Mesothelial cell of epicardium (in vitro differentiated cells): ENCODE measurements at places on chromosomes 1 and 21. TPM values are rescaled to one million over a fixed set of nuclear protein-coding genes. Genes with fewer than 3 reads are reported as not detected.

DNA sequence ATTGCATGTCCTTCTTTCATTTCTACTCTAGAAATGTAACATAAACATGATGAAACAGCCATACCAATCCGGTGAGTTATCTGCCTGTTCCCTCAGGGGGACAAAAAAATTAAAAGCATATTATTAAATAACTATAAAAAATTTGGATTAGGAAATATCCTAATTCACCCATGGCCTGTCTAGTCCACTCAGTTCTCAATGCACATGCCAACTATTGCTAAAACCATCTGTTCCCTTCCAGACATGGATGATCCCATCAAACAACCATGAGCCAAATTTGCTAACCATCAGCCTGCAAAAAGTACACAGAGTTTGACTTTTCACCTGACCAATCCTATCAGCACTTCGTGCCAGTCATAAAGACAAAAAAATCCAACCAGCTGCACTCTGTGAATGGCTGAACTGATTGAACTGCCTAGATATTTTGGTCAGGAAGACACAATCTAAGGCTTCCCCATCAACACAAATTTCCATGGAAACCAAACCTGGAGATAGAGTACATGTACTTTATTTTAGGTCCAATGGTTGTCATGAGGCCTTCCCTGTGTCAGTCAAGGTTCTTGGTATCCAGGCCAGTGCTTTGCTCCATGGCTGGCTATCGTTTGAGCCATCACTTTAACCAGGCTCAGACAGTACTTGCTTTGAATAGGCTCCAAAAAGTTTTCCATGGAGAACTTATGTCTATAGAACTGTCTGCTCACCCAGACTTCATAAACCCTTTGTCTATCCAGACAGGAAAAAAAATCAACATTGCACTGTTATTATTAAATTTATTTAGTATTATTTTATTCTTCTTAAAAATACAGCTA lies 570.8 kb downstream of the LTN1 start:
- DNase-seq: no peak

GRCh38 chr1:220157738-220158137 lies 63.8 kb downstream of the IARS2 start:
- no peak for DNase-seq

GRCh38 chr1:63713627-63714481 lies 60.0 kb upstream of the ROR1 start:
- no peak for DNase-seq

GRCh38 chr1:182259968-182260367 lies 131.6 kb downstream of the GLUL start:
- DNase-seq: no peak

DNA sequence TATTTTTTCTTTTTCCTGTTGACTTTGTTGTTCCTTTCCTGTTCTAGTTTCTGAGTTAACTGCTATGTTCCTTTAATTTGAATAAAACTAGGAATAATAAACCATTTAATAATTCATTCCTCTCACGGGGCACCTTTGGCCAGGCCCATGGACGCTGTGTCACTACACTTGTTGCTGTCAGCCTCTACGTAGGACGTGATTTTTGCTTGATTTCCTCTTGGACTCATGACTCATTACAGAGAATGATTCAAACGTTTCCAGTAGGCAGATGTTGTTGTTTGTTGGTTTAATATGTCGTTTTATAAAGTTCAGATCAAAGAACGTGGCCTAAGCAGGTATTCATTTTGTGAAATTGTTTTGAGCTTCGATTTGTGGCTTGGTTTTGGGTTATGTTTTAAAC lies 9.1 kb upstream of the SLC19A1 start:
- DNase-seq: peak; percentile 1

- DNase-seq: no peak
Measured at GRCh38 chr21:37072274-37072987, 440 bp downstream of the PIGP start.

DNA sequence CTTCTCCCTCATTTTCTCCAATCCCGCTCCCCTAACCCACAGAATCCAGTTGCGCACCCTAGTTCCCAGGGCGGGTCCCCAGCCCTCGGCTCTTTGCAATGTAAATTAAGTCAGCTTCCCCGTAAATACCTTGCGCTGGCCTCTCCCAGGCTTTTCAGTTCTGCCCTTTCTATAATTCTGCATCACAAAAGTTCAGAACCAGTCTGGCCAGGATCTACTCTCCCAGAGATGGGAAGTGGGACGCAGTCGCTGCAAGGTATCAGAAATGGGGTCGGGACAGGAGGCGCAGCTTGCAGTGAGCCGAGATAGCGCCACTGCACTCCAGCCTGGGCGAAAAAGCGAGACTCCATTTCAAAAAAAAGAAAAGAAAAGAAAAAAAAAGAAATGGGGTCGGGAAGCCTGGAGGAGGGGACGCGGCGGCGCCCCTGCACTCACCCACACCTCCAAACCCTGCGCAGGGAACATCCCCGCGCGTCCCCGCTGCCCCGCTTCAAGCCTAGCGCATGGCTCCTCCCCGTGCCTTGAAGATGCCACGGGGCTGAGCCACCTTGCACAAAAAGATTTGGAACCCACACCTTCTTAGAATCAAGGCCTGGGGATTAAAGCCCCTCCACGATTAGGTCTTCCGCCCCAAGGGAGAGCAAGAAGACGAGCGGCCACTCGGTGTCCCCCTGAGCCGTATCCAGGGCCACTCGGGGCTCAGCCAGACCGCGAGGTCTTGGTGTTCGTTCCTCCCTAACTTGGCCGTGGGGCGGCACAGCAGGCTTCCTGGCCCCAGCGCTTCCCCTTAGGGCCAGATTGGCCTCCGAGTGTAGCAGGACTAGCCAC lies 27.2 kb upstream of the ITLN2 start:
- no peak for DNase-seq

- no peak for DNase-seq
Measured at GRCh38 chr1:43143441-43143888, 28.6 kb downstream of the EBNA1BP2 start.

- DNase-seq: no peak
Measured at GRCh38 chr1:181656491-181656890, 173.2 kb downstream of the CACNA1E start.

GRCh38 chr1:45723248-45723930 lies 27.1 kb downstream of the IPP start:
- DNase-seq: no peak

DNA sequence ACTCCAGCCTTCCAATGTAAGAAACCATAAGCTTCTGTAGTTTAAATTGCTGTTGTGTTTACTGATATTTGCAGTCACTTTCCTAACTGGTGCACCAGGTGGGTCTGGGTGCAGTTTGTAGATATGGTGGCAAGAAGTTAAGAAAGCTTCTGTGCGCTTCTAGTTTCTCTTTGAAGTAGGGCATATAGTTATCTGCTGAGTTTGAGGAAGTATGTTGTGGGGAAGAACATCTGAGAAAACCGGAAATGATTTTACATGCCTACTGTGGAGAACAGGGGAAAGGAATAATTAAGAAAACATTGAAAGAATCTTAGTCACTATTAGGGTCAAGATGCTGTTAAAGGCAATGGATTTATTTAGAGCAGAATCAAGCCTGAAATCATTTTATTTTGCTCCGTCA lies 14.9 kb upstream of the SLC44A5 start:
- DNase-seq: no peak

DNA sequence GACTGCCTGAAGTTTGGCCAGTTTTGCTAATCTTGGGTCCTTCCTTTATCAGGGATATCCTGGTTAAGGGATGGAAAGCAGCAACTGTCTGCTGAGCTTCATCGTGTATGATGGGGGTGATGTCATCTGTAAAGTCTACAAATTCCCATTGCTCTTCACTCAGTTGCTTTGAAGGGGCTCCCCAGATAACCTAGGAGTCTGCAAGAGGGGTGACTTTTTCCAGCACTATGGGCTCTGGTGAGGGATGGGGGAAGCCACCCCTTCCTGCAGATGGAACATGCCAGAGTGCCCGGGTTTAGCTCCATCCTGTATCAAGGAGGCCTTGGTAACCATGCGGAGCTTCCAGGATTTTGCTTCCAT lies 28.4 kb downstream of the EDARADD start:
- no peak for DNase-seq

DNA sequence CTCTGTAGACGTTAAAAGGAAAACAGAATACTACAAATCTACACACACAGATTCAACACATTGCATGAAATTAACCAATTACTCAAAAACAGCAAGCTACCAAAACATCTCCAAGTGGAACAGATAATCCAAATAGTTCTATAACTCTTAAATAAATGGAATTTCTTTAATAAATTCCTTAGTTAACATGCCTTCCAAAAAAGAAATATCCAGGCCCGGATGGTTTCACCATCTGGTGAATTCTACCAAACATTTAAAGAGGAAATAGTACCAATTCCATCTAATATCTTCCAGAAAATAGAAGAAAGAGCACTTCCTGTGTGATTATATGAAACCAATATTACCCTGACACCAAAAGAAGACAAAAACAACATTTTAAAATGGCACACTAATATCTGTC lies 52.8 kb upstream of the COL6A2 start:
- DNase-seq: no peak

- no peak for DNase-seq
Measured at GRCh38 chr1:1099506-1100183, 16.2 kb downstream of the C1orf159 start.

DNA sequence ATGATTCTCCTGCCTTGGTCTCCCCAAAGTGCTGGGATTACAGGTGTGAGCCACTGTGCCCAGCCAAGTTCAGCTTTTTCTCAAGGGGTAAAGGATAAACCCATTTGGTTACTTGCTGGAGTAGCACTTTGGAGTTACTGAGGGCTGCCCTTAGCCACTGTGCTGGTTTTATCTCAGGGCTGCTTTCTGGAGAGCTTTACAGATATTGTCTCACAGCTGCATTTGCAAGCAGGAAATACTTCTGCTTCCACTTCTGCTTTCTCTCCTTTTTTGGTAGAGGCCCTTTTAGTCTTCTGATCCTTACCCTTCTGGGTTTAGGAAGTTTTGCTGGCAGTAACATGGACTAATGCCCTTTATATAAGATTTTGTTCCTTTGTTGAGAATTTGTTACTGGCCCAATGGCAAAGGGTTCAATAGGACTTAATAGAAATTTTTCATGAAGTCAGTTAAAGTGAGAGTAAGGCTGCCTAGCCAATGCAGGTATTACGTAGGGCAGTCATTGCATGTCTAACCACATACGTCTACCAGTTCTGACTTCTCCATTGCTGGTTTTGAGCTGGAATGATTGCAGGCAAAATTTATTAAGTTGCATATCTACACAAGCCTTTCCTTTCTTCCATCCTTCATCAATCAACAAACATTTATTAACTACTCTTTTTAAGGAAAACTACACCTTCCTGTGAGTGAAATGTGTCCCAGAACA lies 24.4 kb downstream of the CAP1 start:
- no peak for DNase-seq

DNA sequence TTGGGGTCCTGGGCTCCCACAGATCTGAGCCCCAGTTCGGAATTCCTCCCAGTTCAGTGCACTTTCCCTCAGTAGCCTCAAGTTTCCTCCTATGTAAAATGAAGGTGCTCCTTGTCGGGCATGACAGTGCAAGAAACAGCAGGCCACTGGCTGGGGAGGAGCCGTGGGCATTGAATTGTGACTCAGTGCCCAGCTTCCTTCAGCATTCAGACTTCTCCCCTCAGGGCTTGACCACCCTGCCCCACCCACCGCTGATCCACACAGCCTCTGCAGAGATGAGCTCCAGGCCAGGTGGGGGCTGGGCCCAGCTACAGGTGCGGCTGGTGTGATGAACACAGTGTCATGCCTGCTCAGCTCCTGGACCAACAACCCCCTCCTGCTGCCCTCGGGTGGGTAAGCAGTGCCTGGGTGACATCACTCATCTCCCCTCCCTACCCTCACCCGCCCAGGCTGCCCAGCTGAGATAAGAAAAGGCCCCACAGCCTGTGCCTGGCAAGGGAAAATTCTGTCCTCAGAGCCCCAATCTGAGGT lies 4.9 kb downstream of the MOB3C start:
- no peak for DNase-seq

GRCh38 chr1:172537827-172538391 lies 5.0 kb downstream of the SUCO start:
- no peak for DNase-seq

DNA sequence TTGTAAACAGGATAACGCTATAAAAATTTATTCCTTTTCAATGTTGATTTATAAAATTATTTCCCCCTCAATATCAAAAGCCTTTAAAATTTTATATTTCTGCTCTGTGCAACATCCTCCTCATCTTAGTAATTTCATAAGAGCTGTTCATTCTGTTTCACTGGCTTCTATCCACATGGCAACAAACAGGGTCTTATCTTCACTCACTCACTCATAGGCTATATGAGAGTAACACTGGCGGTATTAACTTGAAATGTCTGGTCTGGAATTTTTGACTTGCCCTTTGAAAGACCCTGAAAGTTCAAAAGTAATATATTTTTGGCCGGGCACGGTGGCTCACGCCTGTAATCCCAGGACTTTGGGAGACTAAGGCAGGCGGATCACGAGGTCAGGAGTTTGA lies 77.4 kb upstream of the KRTAP11-1 start:
- no peak for DNase-seq

- no peak for DNase-seq
Measured at GRCh38 chr1:155960081-155960745, 18.1 kb downstream of the ARHGEF2 start.

GRCh38 chr1:32741413-32742198 lies 39.0 kb upstream of the SYNC start:
- no peak for DNase-seq

The FCRLB gene
- total RNA-seq: 0.47 to 0.62 TPM (median 0.59 TPM) in 3 replicates

The PADI1 gene
- 0.09 TPM in 1 of 3 replicates, not detected in the others for total RNA-seq

The DRAM2 gene
- total RNA-seq: 29.8 to 37.9 TPM (median 30.3 TPM) in 3 replicates

The CNIH3 gene
- 7.3 to 9.2 TPM (median 8.3 TPM) in 3 replicates for total RNA-seq
